EL (cell line): ENCODE measurements at places on chromosomes 2 and 18.

- no peak for DNase-seq
Observed at GRCh38 chr18:22734105-22734661, 198.9 kb upstream of the RBBP8 start.

- DNase-seq, result peak; percentile 42
Observed at GRCh38 chr2:38187541-38188011, 111.6 kb upstream of the CYP1B1 start.

GRCh38 chr2:70766357-70767078 lies 1.5 kb downstream of the ADD2 start:
- no peak for DNase-seq

DNA sequence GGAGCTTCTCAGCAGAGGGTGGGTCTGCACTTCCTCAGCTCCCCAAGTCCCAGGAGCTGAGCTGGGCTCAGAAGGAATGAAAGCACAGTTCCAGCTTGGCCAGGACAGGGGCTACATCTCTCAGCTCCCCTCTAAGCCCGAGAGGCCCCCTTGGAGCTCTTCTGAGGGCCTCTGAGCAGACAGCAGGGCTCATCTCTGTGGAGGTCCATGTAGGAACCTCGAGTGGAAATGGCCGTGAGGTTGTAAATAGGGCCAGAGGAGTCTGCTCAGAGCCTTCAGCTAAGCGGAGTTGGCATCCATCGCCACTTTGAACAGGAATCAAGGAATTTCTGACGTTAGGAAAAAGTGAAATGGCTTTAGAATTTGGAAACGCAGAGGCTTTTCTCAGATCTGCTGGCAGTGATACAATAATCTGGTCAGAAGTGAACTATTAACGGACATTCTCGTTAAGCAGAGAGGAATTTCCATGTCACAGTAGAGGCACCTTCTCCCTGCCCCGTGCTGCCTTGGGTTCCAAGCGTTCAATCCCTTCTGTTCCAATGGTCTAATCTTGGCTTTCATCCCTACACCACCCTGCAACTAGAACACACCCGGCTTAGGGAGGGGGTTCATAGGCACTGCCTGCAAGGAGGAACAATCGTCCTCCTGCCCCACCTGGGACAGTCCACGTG lies 213.9 kb downstream of the NDUFA10 start:
- no peak for DNase-seq

DNA sequence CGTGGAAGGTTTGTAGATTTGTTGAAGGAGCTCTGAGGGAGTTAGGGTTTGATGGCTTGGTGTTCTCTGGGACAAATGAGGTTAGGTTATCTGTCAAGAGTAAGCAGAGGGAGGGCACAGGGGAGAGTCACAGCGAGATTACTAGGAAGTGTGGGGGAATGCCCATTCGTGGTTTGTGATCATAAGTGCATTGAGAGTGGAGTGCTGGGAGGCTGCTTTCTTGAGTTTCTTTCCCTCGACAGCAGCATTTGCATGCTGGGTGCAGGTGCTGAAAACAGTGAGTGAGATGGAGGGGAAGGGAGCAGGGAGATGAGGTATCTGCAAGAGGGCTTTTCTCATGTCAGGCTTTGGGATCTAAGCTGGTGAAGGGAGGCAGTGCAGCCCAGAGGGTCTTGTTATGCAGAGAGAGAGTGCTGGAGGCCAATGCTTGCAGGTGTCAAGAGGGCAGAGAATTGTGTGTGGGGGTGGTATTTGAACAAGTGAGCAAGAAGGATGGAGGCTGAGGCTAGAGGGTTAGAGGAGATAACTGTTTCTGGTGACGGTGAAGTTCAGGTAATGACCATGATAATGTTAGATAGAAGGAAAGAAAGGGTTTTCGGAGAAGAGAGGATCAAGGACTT lies 8.8 kb downstream of the RALB start:
- no peak for DNase-seq

- no peak for DNase-seq
Observed at GRCh38 chr2:170553748-170554147, 161.4 kb upstream of the SP5 start.

- DNase-seq, result no peak
Observed at GRCh38 chr2:205133544-205133943, 548.8 kb upstream of the NRP2 start.

GRCh38 chr2:117308861-117309770 lies 505.4 kb upstream of the DDX18 start:
- DNase-seq, result no peak

- DNase-seq, result peak; percentile 77
Observed at GRCh38 chr2:67879586-67880290, 183.1 kb downstream of the C1D start.

GRCh38 chr18:73987247-73987980 lies 160.2 kb downstream of the FBXO15 start:
- peak; percentile 10 for DNase-seq

GRCh38 chr2:239533569-239534316 lies 132.9 kb upstream of the HDAC4 start:
- DNase-seq, result no peak

- no peak for DNase-seq
Observed at GRCh38 chr18:11177382-11177781, 28.0 kb upstream of the PIEZO2 start.

- DNase-seq, result no peak
Observed at GRCh38 chr2:185215497-185215896, 523.1 kb upstream of the FSIP2 start.

DNA sequence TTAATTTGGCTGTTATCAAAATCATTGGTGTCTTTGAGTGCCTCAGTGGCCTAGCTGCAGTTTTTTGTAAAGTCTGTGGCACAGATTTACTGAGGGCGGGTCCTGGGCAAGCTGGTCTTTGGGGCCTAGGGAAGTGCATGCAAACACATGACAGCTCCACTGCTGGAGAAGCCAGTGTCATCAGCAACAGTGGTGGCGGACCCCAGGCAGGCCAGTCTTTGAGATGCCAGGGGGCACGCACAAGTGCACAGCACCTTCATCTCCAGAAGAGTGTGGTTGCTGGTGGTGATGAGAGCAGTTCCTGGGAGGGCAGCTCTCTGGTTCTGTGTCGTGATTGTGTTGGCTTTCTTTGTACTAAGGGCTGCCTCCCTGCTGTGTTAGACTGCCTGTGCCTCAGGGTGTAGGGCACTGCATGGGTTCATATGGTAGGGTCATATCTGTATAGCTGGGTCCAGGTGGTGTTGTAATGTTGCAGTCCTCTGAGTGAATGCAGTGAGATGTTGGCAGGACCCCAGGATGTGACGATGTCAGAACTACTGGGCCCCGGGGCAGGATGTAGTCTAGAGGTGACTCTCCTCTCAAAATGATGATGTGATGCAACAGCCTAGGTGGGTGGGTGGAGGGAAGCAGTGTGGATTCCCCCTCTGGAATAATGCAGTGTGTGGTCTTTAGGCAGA lies 646.7 kb upstream of the CDH2 start:
- peak; percentile 48 for DNase-seq

DNA sequence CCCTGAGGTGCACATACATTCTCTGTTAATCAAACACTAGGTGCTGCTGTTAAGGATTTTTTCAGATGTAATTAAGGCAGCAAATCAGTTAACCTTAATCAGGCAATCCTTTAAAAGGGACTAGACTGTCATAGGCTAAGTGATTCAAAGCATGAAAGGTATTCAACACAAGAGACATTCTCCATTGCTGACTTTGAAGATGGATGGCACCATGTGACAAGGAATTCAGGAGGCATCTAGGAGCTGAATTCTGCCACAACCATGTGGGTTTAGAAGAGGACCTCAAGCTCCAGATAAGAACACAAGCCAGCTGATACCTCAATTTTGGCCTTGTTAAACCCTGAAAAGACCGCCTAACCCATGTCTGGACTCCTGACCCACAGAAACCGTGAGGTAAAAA lies 84.0 kb downstream of the SMAD2 start:
- no peak for DNase-seq

DNA sequence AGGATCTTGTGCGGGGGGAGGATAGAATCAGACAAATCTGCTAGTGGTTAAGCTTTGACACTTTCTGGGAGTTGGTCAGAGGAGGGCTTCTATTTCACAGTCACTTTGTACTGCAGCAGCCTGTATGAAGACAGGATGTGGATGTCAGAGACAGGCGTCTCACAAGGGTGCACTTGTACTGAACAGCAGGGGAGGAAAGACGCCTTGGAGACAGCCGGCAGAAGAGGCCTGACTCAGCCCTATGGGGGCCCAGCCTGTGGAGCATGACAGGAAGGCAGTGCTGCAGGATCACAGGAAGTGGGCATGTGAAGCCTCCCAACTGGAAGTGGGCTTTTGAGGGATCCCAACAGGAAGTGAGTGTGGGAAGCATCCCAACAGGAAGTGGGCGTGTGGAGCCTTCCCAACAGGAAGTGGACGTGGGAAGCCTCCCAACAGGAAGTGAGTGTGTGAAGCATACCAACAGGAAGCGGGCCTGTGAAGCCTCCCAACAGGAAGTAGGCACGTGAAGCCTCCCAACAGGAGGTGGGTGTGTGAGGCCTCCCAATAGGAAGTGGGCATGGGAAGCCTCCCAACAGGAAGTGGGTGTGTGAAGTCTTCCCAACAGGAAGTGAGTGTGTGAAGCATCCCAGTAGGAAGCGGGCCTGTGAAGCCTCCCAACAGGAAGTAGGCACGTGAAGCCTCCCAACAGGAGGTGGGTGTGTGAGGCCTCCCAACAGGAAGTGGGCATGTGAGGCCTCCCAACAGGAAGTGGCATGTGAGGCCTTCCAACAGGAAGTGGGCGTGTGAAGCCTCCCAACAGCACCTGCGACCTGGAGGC lies 212.3 kb downstream of the SNTG2 start:
- peak; percentile 52 for DNase-seq

DNA sequence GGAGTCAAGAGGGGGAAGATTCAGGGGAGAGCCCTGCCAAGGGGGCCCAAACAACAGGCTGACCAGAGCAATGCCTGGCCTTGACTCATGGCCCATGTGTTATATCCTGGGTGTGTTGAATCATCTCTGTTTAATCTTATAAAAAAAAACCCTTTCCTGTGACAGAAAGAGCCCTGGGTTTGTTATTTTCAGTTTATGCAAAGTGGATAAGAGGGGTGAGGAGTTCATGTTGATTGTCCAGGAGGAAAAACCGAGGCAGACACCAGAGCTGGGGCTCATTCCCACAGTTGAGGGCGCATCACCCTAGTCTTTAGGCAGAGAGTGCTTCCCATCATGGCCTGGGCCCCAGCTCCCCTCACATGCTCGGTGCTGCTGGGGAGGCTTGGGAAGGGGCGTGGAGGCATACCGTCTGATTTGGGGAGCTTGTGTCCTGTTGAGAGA lies 30.9 kb upstream of the IL37 start:
- DNase-seq, result peak; percentile 79
